ENCODE measurements at places on chromosomes 11 and 22.

- no peak for DNase-seq
Measured at GRCh38 chr11:106276126-106276525, 198.7 kb downstream of the AASDHPPT start.

DNA sequence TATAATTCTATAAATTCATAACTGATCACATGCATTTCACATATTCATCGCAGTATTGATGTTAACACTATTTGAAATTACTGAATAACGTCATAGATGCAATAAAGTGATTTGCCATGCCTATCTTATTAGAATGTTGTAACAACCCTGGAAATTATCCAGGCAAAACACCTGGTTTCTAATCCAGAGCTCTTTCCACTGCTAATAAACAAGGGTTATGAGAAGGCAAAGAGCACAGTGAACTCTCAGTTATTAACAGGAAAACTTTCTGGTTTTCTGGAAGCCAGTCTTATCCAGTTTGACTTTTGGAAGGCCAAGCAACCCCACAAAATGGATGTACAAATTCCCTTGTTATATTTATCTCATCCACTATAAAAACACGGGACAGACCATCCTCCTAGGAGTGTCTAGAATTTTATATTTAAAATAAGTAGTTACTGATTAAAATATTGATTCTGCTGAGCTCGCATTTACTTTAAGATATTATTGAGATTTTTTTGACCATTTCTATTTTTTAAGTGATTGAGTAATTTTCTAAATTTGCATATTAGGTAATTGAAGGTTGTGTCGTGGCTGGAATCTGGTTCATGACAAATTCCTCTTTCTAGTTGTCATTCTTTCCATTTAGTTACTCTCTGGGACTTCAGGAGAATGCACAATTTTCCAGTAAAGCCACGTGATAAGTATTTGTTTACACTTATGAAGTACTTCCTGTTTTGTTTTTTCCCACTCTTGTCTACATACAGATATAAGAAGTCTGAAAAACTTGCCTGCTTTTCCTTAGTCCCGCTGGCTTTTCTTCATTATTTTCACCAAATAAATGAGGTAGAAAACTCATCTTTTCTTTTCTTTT is 47.9 kb downstream of the DCUN1D5 start:
- DNase-seq = no peak

DNA sequence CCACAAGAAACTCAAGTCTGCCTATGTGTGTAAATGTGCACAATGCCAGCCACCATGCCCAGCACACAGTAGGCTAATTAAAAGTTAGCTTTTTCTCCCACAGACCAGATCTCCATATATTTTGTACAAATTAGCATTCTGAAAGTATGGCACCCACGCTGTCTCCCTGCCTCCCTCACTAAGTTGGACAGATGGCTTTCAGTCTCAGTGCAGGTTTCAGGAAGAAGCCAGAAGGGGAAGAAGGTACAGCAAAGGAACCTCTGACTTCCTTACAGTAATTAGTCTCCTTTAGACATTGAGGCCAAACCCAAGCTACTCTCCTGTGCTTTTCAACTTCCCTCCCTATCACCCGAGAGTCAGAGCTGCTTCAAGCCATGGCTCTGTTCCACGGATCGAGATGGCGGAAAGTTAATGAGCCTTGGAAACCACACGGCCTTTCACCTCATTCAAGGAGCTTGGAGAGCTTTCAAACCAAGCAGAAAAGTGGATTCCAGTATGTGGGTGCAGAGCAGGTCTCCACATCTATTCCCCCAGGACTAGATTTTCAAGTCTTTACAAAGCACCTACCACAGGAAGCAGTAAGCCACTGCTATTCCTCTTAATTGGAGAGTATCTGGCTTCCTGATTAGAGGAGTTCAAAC is 221.1 kb upstream of the NARS2 start:
- no peak for DNase-seq

GRCh38 chr22:24994070-24994763 is 41.7 kb downstream of the KIAA1671 start:
- no peak for DNase-seq

- peak; percentile 64 for DNase-seq
Measured at GRCh38 chr11:36724742-36725385, 126.8 kb upstream of the RAG2 start.

GRCh38 chr22:24304062-24304675 is 33.5 kb downstream of the SPECC1L start:
- no peak for DNase-seq

DNA sequence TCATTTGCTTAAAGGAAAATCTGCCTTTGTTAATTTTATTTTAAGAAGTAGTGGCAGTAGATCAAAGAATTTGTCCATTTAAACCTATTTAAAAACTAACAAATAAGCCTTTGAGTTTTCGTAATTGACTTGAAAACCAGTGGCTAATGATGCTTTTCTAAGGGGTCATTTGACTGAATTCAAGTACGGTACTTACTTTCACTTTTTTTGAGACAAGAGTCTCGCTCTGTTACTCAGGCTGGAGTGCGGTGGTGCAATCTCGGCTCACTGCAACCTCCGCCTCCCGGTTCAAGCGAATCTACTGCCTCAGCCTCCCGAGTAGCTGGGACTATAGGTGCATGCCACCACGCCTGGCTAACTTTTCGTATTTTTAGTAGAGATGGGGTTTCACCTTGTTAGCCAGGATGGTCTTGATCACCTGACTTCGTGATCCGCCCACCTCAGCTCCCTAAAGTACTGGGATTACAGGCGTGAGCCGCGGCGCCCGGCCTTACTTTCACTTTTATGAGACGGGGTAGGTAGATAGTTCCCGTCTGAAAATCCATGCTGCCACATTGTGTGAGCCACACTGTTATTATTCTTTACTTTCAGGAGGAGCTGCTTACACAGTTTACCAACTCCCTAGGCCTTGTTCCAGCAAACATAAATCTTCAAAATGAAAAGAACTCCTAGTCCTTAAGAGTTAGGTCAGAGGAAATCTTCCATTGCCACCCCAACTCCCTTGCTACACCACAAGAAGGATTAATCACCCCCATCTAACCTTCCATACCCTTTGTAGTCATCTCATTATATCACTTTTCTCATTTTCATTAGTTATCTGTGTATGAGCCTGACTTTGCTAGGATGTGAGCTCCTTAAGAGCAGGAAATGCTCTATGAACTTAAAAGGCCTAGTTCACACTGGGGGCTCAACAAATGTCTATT is 926.6 kb upstream of the CCDC90B start:
- DNase-seq = no peak

GRCh38 chr11:111397034-111397433 is 18.0 kb upstream of the POU2AF1 start:
- DNase-seq = no peak

DNA sequence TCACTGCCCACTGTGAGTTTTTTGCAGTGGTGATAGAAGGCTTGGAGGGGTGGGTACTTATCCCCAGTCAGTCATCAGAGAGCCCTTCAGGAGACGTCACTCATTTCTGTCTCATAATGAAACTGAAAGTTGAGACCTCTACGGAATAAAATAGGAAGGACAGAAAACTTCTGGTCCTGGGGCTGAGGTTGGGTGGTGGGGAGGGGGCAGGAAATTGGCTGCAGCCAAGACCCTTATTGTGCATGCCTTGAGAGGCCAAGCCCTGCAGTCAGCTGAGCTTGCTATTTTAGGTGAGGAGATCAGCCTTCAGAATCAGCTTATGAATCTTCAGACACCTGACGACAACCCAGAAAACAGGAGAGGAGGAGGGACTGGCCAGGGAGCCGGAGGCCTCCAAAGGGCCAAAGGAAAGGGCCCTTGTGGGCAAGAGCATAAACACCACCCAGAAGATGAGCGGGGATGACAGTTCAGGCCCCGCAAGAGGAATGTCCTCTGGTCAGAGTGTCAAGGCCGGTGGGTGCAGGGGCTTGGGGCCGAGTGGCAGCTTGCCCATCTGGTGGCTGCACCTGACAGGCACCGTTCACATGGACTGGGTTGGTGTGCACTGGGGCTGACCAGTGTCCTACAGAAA is 17.9 kb upstream of the ADA2 start:
- DNase-seq = no peak

GRCh38 chr11:119188067-119188466 is 2.8 kb downstream of the NHERF4 start:
- DNase-seq = no peak

GRCh38 chr11:119258983-119259382 is 52.8 kb downstream of the CBL start:
- no peak for DNase-seq

DNA sequence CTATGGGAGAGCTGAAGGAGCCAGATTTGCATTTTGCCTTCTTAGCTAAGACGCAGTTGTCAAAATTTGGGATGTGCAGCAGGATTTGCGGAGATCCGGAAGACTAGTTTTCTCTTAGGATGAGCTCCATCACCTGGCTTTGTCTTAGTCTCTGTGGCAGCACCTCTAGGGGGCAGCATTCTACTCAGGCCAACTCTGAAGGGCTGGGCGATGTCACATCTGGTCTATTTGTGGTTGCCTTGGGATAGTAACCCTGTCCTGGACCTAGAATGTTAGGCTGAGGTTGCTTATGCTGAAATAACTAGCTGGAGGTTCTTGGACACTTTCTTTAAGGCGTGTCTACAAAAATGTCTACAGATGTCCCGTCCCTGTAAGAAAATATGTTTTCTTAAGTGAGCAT is 116.2 kb downstream of the FAT3 start:
- no peak for DNase-seq

DNA sequence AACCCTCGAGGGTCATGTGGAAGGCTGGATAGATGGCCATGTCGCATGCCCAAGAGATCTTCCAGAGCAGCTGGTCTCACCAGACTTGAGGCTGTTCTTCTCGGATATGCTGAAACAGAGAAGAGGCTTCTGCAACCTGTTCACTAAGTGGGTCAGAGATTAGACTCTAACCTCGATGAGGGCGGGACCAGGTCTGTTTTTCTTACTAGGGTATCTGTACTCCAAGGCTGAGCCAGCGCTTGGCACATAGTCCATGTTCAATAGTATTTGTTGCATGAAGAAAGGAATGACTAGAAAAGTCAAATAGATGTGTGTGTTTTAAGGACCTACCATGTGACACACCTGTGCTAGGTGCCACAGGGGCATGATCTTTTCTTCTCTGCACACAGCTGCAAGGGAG is 43.6 kb downstream of the ABTB2 start:
- DNase-seq = no peak

DNA sequence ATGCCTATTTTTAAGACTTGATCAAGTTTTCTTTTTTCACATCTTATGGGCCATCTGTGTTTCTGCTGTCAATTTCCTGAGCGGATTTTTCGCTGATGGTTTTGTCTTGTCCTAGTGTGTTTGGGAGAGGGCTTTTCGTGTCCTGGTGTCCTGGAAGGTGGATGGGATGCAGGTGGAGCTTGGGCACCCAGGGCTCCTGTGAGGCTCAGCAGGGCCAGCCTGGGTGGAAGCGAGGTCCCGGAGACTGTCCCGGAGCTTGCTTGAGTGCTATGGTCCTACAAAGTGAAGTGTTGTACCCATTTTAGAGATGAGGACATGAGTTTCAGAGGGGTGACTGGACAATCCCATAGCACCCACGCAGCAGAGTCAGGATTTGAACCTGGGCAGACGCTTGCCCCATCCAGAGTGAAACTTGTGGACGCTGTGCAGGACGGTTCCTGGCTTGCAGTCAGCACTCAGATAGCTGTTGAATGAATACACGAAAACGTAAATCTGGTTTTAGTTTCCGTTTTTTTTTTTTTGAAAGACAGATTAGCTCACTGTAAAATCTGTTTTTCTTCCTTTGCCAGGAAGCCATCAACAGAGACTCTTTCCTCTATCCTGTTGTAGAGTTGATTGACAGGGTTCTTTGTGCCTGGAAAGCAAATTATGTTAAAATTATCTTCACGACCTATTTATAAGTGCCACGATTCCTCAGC is 64.1 kb downstream of the TBC1D22A start:
- no peak for DNase-seq

DNA sequence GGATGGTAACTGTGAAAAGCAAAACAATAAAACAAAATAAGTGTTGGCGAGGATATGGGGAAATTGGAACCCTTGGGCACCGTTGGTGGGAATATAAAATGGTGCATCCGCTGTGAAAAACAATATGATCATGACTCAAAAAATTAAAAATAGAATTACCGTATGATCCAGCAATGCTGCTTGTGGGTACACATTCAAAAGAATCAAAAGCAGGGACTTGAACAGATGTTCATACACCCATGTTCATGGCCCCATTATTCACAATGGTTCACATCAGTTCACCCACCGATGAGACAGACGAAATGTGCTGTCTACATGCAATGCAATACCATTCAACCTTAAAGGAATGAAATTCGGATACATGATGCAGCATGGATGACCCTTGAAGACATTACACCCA is 1.2 kb upstream of the DERL3 start:
- no peak for DNase-seq

DNA sequence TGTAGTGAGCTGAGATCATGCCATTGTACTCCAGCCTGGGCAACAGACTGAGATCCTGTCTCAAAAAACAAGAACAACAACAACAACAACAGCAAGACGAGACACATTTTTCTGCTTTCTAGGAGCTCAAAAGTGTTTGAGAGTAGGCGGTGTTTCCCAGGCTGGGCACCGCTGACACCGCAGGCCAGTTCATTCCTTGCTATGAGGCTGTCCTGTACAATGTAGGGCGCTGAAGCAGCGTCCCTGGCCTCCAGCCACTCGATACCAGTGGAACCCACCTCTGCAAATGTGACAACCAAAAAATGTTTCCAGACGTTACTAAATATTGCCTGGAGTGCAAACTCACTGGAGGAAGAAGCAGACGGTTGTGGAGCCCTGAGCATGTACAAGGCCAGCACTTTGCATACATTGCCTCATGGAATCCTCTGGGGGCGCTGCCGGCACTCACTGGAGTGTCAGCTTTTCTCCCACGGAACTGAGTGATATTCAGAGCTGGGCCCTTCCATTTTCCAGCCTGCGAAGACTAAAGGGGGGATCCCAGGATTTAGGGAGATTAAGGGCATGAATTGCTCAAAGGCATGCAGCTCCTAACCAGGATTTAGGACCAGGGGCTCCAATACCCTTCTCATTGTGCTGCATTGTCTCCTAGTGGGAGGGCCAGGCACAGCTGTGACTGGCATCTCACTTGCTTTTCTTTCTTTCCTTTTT is 5.8 kb upstream of the MIEF1 start:
- peak; percentile 65 for DNase-seq

GRCh38 chr11:120054753-120055045 is 83.2 kb downstream of the TRIM29 start:
- no peak for DNase-seq

GRCh38 chr22:22369964-22370270 is 125.3 kb downstream of the VPREB1 start:
- DNase-seq = peak; percentile 47

DNA sequence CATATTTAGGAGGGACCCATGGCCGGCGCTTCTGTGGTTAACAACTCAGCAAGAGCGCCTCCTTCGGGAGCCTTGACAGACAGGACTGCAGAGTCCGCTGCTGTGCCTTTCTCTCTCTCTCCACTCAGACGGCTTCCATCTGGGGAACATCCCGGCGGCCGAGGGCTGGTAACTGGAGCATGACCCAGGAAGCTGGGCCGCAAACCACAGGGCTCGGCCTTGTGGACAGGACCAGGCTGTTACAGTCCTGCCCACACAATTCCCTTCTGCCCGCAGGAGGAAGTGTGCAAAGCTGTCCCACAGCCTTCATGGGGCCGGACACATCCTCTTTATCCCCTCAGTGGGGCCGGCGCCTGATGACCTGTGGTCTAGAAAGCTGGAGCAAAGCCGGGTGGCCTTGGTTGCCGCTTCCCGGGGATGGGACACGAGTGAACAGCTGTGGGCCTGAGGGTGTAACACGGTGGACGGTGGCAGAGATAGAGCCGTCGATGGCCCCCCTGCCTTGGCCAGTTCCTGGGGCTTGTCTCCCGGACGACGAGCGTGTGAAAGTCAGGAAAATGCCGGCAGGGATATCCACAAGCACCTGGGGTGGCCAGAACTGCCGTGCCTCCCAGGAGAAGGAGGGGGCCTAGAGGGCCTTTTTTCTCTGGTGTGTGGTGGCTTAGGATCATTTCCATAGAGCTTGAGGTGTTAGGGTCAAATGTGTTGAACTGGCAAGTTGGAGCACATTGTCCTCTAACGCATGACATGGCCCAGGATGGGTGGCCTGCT is 50.1 kb downstream of the FBLN1 start:
- peak; percentile 24 for DNase-seq
